CD4-positive, alpha-beta T cell treated with Interleukin-6 at 100 ng/mL for 8 hours (primary cell): ENCODE measurements at places on chromosomes 3 and 15.

DNA sequence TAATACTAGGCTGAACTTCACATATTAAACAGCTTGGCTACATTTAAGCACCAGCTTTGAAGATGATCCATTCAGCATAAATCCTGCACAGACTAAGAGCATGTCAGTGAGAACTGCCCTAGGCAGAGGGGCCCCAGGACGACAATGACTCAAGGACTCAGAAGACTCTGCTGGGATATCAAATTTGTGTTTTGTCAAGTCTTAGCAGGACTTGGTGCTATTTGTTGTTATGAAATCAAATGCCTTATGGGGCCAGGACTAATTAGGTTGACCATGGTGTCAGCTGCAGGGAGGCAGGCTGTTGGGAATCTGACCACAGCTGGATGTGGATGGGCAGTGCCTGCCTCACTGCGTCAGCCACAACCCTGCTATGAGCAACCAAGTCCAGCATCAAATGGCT lies 91.8 kb downstream of the RYR3 start:
- no peak for DNase-seq

GRCh38 chr15:48427479-48427878 lies 96.2 kb downstream of the DUT start:
- DNase-seq, result no peak

DNA sequence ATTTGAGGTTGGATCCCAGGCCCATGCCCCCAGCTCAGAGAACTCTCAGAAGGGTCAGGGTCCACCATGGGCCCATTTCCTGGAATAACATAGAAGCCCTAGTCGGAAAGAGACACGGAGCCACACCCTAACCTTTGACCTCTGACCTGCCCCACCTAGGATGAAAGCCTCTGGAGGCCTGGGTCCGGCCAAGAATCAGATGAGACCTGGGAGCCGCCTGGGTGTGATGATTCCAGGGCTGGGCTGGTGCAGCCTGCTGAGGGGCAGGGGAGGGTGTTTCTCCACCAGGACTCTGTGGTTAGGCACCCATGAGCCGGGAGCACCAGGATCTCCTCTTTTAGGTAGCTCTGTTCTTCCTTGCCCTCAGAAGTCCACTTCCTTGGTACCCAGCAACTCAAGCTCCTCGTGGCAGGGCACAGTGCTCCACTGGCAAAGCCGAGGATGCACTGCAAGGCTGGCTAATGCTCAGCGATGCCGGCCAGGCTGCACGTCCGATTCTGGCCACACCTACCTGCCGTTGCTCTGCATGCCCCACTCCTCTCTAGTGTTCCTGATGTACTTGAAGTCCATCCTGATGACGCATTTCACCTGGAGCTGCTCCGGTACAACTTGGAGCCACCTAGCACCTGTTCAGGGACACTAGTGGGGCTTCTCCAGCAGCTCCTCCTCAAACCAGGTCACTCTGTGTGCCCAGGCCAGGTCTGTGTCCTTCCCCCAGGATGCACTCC lies 57.4 kb downstream of the ZNF445 start:
- DNase-seq, result no peak

GRCh38 chr15:88631464-88632028 lies 7.3 kb upstream of the ISG20 start:
- DNase-seq, result no peak

- DNase-seq, result no peak
These were observed 751.6 kb downstream of the SI start for GRCh38 chr3:164326714-164327113.

DNA sequence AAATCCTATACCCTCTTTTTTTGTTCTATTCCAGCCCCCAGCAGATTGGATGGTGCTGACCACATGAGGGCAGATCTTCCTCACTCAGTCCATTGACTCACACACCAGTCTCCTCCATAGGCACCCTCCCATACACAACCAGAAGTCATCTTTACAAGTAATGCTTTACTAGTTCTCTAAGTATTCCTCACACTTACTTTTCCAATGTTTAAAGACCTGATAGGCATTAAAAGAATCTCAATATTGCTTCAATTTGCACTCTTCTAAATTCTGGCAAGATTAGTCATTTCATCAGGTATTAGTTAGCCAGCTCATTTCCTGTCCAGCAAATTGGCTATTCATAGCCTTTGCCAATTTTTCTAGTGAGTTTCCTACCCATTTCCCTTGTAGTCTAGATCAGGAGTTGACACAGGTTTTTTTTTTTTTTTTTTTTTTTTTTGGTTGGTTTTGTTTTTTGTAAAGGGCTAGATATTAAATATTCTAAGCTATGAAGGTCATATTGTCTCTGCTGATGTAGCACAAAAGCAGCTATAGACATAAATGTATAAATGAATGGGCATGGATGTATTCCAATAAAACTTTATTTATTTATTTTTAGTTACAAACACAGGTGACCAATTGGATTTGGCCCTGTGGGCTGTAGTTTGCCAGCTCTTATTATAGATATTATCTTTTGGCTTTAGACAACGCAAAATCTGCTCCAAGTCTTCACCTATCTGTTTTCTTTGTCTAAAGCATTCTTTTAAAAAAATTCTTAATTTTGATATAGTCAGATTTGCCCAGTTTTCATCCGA lies 76.1 kb downstream of the ABHD5 start:
- no peak for DNase-seq
